ENCODE measurements at places on chromosomes 5 and 9.

DNA sequence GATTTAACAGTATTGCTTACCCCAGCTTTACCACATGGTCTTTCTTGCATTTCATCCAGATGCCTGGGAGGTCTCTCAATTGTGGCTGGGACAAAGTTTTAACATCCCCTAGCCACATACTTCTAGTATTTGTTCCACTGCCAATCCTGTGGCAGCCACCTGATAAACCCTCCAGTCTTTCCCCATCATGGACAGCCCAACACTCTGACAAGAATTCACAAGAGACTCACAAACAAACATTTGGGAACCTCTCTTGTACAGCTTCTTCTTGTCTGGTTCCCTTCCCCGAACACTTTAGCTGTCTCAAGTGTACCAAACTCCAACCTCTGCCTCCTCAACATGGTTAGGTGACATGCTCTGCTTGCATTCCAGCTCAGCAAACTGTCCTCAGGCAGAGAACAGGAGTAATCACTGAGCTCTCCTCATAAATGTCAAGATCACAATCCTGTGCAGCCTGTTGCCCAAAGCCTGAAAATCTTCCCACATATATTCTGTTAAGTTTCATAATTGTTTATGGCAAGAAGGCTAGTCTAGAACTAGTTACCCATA is 59.7 kb downstream of the STRBP start:
- DNase-seq: no peak

- no peak for DNase-seq
These were observed 16.2 kb upstream of the FSD1L start for GRCh38 chr9:105431424-105432246.

- DNase-seq: no peak
These were observed 102.6 kb downstream of the CAAP1 start for GRCh38 chr9:26789959-26790358.

GRCh38 chr5:16663840-16664239 is 47.0 kb upstream of the RETREG1 start:
- DNase-seq: no peak

- no peak for DNase-seq
These were observed 24.2 kb upstream of the HAPLN1 start for GRCh38 chr5:83744821-83745220.

DNA sequence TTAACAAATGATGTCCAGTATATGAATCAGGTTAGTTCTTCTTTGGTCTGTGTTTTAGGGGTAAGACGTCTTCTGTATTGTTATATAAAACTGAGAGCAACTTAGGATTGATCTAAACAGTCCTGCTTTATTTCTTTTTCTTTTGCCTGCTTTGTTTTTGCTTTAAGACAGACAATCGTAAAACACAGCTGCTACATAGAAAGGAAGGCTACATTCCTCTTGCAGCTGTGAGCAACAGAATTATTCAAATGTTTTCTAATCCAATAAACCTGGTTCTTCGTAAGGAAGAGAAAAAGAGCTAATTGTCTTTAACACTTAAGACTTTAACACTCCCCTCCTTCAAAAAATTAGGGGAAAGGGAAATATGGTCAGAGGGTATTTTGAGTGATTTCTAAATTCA is 14.6 kb downstream of the FGF1 start:
- DNase-seq: no peak

- DNase-seq: no peak
These were observed 116.7 kb downstream of the CHSY3 start for GRCh38 chr5:130021000-130021399.

DNA sequence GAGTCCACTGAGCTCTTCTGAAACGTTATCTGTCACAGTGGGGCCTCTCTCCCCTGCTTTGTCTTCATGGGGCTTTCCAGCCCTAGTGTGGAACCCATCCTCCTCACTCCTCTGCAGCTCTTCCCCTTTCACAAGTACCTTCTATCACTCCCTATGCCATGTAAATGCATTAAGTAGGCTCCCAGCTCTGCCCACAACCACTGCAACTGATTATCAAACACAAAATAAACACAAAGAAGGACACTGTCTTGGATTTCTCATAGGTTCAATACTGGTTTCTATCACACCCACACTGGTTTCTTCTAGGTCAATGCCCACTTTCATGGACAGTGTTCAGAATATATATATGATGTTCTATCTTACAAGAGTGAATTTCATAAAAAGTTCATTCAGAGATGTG is 139.4 kb downstream of the GNAQ start:
- DNase-seq: no peak

DNA sequence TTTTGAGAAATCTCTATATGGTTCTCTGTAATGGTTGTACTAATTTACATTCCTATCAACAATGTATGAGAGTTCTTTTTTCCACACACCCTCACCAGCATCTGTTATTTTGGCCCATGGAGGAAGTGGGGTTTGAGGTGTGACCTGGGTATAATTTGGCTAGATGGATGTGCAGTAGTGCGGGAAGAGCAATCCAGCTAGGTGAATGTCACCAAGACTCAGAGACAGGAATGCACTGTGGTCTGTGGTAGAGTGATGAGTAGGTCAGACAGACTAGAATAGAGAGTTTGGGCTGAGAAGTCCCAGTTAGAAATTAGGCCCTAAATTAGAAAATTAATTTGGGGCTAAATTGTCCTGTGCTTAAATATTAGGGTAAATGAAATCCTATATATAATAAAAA is 32.8 kb upstream of the PIP5K1B start:
- DNase-seq: no peak

DNA sequence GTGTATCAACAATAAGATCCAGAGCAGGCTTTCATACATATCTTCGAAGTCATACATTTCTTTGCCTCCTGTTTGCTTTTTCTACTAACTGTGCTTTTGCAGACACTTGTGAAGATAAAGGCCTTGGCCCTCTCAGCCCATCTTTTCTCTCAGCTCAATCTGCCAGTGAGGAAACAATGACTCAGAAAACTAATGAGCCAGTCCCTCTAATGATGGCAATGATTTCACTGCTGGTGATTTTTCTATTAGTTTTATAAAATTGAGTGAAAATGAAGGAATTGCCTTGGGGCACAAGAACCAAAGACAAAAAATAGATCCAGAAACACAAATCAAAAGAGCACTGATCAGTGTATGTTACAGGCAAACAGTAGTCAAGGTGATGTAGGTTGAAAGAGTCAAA is 167.7 kb upstream of the PPP2R2B start:
- no peak for DNase-seq

DNA sequence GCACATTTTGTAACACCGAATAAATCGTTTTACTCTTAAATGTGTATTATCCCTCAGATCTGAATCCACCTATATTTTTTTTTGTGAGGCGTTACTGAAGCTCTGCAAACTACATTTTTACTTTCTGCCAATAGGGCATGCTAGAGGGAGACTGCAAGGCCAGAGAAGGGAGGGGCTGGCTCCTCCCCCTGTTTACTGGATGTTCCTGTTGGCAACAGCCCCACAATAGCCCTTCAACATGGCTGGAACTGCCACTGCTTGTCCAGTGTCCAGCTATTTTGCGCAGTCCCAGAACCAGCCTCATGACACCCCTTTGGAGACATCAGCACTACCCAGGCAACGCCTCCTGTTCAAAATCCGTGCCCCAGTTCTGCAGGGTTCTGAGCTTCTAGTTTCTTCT is 85.4 kb upstream of the MIER3 start:
- no peak for DNase-seq

GRCh38 chr9:4852419-4852818 is 59.7 kb downstream of the RCL1 start:
- DNase-seq: no peak

- no peak for DNase-seq
These were observed 292.7 kb upstream of the RASA1 start for GRCh38 chr5:86974955-86975354.

- no peak for DNase-seq
These were observed 69.1 kb upstream of the TJP2 start for GRCh38 chr9:69104830-69105527.

DNA sequence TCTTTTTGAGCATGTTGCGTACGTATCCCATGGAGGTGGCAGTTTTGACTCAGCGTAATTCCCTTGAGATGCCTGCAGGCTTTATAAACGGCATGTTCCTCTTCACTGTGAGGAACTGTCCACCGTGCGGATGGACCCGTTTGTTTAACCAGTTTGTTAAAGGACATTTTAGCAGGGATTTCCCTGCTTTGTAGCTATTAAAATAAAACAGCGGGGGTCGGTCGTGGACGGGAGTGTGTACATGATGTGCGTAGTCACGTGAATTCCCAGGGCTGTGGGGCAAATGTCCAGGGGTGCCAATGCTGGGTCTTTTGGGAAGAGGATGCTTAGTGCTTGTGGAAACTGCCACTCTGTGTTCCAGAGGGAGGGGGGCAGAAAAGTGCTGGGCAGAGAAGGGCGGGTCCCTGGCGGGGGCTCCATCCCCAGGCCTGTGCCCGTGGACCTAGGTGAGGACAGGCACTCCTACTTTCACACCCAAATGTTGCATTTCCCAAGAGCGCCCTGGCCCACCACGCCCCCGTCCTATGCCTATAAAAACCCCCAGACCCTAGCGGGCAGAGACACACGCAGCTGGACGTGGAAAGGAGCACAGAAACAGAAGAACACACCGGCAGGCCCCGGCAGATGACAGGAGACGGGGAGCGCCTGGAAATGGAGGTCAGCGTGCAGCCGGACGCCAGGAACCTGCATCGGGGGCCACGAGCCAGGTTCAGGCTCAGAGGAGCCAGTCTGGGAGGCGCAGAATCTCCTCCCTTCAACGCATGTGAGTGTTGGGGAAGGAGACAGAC is 4.0 kb upstream of the TERT start:
- no peak for DNase-seq

- no peak for DNase-seq
These were observed 40.9 kb downstream of the TNPO1 start for GRCh38 chr5:72857396-72857795.

- DNase-seq: no peak
These were observed 731.3 kb downstream of the DTWD2 start for GRCh38 chr5:118257066-118257465.

GRCh38 chr9:95024097-95024671 is 293.3 kb downstream of the FANCC start:
- DNase-seq: no peak

DNA sequence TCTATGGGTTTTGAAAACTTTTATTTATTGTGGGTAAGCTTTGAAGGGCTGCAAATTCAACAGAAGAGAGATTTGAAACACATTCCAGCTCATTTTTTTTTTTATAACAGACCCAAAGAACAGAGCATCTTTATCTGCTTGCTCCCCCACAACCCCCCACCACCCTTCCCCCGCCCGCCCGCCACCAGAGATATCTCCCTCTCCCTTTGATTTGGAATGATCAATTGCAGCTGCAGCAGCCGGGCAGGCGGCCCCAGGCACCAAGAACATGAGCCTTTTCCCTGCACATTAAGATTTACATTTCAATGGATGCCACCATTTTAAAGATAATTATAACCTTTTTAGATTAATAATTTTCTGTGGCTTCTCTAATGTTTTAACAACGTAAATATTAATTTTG is 510.9 kb downstream of the ZNF608 start:
- DNase-seq: no peak

GRCh38 chr5:57791875-57792274 is 309.3 kb upstream of the ACTBL2 start:
- DNase-seq: no peak

- DNase-seq: no peak
These were observed 33.5 kb upstream of the HOMER1 start for GRCh38 chr5:79547429-79547822.

DNA sequence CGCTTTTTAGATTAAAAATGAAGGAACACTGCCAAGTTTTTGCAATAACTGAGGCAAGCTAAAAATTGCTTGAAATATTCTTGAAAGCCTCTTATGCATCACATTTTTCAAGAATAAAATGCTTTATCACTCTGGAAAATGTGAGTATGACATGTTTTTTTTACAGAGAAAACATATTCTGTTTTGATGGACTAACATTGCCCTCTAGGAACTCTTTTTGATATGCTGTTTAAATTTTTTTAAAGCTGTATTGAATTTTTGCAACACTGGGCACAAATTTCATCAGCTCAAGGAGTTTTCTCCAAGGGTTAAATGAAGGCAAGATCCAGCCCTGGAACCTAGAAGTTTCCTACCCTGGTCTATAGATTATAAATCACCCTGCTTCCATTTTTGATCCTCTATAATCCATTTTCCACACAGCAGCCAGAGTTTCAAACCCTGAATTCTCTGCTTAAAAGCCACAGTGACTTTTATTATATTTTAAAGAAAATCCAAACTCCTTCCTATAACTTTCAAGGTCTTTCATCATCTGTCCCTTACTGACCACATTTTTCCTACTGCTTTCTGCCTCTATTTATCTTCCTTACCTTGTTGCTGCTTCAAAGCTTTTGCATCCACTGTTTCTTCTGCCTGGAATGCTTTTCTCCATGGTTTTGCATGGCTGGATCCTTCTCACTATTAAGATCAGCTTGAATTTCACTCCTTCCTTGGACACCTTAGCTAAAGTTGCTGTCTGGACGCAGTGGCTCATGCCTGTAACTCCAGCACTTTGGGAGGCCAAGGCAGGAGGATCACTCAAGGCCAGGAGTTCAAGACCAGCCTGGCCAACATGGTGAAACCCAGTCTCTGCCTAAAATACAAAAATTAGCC is 60.9 kb downstream of the IL31RA start:
- no peak for DNase-seq

GRCh38 chr5:160692271-160692670 is 159.7 kb downstream of the ATP10B start:
- no peak for DNase-seq

DNA sequence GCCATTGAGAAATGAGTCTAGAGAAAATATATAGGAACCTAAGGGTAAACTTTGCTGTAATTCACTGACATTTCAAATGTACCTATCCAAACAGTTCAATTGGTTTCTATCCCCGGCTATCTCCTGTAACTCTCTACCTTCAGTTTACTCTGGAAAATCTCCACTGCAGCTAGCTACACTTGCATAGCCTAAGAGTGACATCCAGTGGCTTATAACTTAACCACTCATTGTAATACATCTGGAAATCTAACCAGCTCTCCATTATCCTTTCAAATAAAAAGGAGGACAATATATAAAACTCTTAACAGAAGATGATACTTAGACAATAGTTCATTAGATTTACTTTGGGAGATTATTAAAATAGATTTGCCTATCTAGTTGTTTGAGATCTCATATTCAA is 35.3 kb upstream of the SPDL1 start:
- DNase-seq: no peak

DNA sequence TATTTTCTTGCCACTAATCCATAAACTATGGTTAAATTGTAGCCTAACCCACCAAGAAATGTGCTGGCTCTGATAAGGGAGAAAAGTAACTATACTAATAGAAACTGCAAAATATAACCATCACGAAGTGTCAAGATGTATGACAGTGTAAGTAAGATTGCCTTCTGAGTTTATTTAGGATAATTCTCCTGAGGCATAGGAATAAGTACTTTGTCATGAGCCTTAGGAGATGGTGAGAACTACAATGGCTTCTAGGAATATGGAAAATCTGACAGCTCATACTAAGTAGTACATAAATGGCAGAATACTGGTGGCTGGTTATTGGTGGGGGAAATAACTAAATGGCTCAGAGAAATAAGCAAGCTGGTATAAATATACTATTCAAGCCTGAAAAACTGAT is 543.9 kb downstream of the PRR16 start:
- no peak for DNase-seq

- DNase-seq: no peak
These were observed 198.5 kb downstream of the SPOCK1 start for GRCh38 chr5:137300411-137301240.

- DNase-seq: no peak
These were observed 265.0 kb upstream of the FAM174A start for GRCh38 chr5:100270023-100270771.

- no peak for DNase-seq
These were observed 25.8 kb downstream of the FBXL7 start for GRCh38 chr5:15525703-15526275.

- DNase-seq: no peak
These were observed 126.4 kb upstream of the PRLR start for GRCh38 chr5:35356725-35357124.

GRCh38 chr9:75445144-75445543 is 356.8 kb downstream of the OSTF1 start:
- DNase-seq: no peak
